ENCODE measurements at places on chromosomes 5 and 9.

DNA sequence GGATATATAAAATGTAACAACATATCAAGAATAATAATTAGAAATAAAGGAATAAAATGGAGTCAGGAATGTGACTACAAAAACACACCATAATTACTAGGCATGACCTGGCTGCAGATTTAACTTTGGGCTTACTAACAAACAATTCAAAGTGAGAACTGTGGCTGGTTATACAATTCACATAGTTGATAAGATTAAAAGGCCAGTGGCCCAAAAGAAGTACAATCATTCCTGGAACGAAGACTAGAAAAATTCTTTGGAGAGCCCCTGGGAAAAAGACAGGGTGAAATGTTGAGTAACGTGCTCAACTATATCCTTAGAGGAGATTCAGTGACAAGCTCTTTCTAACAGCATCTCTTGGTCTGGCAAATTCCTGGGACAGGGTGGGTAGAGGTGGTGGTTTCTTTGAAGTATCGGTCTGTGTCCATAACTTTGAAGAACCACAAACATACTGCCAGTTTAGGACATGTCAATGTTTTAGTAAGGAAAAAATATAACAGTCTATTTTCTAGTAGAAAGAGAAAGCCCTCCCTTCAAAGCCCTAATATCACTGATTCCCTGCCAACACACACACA is 75.0 kb upstream of the IL6ST start:
- no peak for DNase-seq

DNA sequence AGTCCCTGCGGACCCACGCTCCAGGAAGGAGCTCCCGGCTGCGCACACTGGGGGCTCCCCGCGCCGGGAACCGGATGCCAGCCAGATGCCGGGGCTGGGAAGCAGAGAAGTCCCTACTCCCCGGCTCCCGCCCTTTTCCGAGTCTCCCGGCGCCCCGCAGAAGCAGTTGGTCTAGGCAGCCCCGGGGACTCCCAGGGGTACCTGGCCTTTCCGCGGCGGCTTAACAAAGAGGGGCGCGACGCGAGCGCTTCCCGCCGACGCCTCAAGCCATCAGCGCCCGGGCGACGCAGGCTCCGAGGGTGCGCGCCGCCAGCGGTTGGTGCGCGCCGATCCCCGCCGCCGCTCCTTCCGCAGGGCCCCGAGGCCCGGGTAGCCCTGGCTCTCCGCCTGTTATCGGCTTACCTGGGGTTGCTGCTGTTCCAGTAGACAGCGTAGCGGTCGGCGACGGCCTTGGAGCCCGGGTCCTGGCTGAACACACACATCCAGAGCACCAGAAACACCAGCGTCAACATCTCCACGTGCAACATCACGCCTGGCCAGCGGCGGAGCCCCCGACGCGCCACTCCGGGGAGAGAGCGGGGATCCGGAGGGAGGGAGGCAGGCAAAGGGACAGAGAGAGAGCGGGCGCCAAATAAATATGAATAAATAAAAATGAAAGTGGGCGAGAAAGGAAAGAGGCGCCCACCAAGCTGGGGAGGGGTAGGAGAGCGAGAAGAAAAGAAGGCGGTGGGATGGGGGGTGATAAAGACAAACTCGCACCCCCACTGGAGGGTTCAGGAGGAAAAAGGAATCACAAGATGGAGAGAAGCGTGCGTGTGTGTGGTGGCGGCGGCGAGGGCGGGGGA is 428 bp downstream of the EFNA5 start:
- no peak for DNase-seq

DNA sequence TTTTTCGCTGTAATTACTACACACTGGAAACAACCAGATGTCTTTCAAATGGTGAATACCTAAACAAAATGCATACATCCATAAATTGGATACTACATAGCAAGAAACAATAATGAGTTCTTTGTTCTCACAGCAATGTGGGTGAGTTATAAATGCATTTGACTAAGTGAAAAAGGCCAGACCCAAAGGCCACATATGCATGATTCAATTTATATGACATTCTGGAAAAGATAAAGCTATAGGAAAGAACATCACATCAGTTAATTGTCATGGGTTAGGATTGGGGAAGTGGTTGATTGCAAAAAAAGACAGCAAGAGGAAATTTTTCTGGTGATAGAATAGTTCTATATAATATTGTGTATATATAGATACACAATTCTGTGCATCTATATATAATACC is 198.9 kb downstream of the CYLC2 start:
- no peak for DNase-seq

DNA sequence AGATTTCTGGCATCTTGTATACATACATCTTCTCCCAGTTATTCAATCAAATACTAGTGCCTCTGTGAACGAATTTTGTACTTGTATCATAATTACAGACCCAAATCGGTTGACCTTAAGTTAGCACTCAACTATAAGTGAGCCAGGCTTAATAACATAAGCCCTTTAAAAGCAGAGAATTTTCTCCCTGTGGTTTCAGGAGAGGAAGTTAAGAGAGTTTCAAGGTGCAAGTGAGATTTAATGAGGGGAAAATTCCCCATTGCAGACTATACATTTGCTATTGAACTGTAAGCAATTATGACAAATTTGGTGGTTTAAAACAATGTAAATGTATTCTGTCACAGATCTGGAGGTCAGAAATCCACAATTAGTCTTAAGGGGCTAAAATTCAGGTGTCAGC is 261.9 kb upstream of the NREP start:
- DNase-seq = no peak

GRCh38 chr9:98429613-98430012 is 174.2 kb upstream of the TBC1D2 start:
- DNase-seq = no peak

- DNase-seq = no peak
Measured at GRCh38 chr5:173281910-173282309, 46.3 kb downstream of the STC2 start.

DNA sequence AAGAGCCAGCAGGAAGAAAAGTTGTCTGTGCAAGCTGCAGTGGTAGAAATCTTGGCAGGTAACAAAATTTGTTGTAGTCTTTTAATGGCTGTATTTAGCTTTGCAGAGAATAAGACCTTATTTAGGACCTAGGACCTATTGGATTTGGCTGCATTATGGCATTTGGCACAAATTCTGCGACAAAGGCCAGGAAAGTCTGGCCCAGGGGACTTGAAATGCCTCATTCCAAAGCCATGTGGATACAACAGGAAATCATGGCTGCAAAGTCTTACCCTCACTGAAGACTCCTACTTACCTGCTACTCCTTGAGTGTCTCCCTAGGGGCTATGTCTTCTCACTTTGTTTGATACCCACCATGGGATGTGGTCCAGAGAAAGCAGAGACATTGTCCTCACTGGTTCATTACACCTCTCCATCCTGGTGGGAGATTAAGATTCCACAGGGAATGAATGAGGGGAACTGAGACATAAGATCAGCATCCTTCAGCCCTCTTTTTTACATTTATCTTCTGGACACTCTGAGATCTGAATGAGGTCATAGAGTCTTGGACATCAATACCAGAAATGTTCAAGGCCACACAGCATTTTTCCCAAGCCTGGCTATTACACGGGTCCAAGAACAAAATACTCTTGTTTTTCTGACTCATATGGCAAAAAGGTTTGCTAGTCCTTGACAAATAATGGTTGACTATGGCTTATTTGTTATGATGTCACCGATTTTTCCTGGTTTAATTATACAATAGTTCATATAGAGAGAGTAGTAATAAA is 119.4 kb downstream of the PDE8B start:
- no peak for DNase-seq

DNA sequence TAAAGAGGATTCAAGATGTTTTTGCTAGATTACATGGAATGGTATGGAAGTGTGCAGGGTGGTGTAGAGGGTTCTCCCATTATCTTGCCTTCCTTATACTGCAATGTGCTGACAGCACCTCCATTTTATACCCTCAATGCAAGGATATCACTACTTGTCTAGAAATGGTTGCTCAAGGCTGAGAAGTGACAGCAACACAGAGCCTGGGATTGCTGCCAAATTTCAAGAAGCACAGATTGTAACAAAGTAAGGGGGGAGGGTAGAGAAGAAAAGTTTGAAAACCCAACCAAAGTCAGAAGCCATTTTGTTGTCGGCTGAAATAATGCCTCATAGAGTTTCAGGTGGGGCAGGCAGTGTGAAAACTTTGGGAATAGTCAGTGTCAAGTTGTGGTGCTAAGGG is 29.8 kb downstream of the PCDHAC2 start:
- DNase-seq = no peak

- DNase-seq = no peak
Measured at GRCh38 chr5:161094411-161094810, 242.4 kb upstream of the ATP10B start.

DNA sequence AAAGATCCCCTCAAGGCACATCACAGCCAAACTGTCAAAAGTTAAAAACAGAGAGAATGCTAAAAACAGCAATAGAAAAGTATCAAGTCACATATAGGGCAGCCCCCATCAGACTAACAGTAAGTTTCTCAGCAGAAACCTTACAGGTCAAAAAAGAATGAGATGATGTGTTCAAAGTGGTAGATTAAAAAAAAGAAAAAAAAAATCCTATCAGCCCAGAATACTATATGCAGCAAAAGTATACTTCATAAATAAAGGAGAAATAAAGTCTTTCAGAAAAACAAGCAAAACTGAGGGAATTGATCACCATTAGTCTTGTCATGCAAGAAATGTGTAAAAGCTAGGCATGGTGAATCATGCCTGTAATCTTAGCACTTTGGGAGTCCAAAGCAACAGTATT is 99.9 kb upstream of the RAD23B start:
- DNase-seq = no peak

DNA sequence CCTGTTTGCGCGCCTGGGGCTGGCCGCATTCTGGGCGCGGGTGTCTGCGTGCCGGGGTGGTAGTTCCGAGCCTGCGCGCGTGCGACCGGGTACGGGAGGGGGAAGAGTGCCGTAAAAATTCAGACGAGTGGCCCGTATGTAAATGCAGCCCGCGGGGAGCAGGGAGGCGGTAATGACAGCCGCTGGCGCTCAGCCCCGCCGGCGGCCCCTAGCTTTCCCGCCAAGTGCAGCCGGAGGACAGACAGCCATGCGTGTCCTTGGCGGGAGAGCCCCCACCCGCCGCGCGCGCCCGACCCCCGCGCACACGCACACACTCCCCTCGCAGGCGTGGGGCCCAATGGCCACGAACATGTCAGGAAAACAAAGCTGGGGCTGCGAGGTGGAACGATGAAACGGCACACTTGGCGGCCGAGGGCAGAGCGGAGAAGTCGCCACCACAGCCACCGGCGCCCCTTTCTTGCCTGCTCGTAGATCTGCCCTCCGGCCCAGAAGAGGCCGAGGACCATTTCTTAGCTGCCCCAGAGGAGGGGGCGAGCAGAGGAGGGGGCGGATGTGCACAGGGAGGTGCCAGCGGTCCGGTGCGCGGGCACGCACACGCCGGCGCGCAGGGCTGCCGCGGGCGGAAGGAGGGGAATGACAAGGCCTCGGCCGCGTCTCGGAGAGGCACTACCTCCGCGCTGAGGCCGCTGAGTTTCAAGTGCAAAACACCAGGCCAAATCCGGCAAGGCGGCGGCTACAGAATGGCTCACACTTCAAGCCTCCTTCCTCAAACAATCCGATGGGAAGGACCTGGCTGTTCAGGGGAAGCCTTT is 208.4 kb downstream of the MEF2C start:
- DNase-seq = no peak

DNA sequence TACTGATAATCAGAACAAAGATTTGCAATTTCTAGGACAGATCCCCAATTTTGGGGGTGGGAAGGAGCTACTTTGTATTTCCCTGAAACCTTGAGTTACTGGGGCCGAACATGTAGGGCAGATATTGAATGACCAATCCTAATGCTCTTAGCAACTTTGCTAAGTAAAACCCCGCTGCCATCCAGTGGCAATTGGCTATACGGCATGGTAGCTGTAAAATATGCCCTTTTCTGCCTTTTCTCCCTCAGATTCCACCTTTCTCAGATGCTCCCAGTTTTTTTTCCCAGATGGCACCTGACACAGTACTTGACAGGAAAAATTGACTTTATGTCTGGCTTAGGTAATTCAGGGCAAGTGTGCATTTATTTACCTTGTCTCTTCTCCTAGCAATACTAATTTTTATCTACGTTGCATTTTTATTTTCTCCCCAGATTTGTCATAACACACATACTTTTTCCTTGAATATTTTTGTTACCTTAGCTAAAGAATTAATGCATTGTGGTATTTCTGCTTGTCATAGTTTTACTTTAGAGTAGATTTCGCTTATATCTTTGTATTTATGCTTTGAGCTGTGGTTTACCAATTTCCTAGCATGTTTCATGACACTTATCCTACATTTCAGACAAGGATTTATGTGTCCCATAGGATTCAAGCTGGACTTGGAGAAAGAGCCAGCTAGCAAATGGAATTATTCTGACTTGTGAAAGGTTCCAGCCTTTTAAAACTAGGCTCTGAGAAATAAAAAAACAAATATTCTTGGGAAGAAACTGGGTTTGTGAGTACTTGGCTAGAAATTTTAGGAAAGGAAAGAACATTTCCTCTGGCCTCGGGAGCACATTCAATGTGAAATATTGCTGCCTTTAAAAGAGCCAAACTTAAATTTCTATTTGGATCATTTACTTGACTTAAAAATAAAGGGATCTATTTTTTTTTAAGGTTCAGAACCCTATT is 37.4 kb downstream of the PIK3R1 start:
- no peak for DNase-seq

DNA sequence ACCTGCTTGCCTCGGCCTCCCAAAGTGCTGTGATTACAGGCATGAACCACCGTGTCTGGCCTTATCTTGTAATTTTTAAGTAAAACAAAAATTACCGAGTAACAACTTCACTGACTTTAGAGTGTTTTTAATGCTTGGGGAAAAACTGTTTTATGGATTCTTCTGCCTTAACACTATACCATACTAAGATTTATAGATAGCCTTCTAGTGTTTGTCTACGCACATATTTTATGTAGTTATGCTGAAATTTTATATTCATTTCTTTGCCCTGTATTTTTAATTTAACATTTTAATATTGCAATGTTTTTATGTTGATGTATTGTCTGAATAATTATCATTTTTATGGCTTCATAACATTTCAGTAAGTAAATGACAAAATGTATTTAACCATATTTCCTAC is 96.4 kb upstream of the FTMT start:
- no peak for DNase-seq

DNA sequence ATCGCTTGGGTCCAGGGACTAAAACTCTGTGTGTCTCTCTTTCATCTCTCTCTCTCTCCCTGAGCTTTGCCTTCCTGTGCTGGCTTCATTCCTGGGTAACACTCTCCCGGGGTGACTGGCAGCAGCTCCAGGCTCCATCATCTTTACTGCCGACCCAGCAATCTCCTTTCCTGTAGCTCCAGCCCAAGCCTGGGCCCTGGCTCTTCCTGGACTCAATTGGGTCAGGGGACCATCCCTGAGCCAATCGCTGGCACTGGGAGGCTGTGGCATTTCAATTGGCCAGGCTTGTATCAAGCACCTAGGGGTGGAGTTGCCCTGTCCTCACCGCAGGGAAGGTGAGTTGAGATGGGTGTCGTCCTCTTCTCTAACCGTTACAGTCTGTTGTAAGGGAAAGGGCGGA is 31.9 kb downstream of the FAM240B start:
- DNase-seq = no peak

DNA sequence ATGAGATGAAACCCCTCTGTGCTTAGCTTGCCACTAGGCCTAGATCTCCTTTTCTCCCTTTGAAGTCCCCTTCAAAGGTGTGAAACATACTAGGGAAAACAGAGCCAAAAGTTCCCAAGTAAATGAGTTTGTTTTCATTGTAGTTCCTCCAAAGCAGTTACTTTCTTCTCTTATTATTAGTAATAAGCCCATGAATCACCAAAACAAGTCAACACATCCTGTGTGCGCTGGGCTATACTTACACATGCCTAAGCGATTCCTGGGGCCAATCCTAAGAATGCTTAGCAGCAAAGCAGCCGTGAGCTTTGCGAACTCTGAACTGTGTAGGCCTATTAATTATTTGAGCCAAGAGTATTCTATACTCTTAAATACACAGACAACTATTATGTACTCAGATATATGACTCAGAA is 7.6 kb downstream of the ENC1 start:
- no peak for DNase-seq
